PC-9 (cell line): ENCODE measurements at places on chromosomes 13 and 19.

GRCh38 chr13:59201841-59202240, 961.9 kb downstream of the DIAPH3 start:
- DNase-seq: no peak

DNA sequence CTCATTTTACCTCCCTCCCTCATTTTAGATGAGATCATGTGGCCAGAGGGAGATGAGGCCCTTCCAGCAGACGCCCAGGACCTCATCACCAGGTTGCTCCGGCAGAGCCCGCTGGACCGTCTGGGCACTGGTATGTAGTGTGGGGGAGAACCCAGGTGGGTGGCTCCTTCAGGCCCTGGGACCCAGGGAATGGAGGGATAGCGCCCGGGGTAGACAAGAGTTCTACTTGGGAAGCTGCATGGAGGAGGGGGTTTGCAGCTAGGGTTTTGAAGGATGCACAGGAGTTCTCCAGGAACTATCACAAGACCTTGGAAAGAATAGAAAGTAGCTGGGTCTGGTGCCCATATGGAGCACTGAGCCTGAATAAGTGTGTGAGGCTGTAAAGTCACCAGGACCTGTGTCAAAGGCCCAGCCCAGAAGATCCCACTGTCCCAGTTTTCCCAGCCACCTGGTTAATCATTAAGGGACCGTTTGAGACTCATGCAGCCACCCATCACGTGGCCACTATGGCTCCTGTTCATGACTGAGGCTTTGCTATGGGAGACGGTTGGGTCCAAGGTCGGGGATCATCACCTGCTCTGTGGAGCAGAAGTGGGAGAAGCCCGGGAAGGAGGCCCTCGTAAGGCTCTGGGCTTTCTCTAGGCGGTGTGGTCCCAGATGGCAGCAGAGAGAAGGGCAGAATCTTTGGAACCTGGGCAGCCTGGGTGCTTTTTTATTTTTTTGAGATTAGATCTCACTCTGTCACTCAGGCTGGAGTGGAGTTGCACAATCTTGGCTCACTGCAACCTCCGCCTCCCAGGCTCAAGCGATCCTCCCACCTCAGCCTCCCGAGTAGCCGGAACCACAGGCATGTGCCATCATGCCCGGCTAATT, 17.0 kb upstream of the PIK3R2 start:
- no peak for DNase-seq

- DNase-seq: no peak
Measured at GRCh38 chr19:6690160-6690885, 20.4 kb upstream of the TNFSF14 start.

DNA sequence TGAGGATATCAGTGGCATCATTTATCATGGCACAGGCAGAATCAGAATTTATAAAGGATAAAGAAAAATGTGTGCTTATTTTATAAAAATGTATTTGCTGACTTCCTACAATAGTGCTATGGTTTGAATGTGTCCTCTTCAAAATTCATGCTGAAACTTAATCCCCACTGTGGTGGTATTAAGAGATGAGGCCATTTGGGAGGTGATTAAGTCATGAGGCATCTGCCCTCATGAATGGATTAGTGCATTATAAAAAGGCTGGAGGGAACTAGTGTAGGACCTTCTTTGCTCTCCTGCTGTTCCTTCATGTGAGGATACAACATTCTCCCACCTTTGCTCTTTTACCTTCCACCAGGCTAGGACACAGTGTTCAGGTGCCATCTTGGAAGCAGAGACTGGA, 212.8 kb downstream of the RFC3 start:
- DNase-seq: no peak

DNA sequence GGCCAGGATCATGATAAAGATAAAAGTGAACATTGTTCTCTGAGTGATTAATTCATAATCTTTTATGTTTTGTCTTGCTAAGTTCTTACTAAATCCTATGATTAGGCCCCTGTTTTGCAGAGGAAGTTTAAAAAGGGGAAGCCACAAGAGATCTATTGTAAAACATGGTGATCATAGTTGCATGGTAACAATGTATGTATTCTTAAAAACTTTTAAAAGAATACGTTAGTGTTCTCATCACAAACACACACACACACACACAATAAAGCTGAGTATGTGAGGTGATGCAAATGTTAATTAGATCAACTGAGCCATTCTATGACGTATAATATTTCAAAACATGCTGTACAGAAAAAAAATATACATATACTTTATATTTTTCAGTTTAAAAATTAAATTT, 51.2 kb downstream of the MBD3L2B start:
- no peak for DNase-seq
